ENCODE measurements at places on chromosomes 6 and 20.

GRCh38 chr6:1396952-1397868 lies 7.8 kb downstream of the FOXF2 start:
- no peak for DNase-seq

DNA sequence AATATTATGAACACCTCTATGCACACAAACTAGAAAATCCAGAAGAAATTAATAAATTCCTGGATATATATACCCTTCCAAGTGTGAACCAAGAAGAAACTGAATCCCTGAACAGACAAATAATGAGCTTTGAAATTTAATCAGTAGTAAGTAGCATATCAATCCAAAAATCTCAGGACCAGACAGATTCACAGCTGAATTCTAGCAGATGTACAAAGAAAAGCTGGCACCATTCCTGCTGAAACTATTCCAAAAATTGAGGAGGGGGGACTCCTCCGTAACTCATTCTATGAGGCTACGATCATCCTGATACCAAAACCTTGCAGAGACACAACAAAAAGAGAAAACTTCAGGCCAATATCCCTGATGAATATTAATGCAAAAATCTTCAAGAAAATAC lies 67.0 kb upstream of the PDE7B start:
- no peak for DNase-seq

- DNase-seq, result no peak
Observed at GRCh38 chr6:166834049-166834448, 122.3 kb downstream of the RNASET2 start.

DNA sequence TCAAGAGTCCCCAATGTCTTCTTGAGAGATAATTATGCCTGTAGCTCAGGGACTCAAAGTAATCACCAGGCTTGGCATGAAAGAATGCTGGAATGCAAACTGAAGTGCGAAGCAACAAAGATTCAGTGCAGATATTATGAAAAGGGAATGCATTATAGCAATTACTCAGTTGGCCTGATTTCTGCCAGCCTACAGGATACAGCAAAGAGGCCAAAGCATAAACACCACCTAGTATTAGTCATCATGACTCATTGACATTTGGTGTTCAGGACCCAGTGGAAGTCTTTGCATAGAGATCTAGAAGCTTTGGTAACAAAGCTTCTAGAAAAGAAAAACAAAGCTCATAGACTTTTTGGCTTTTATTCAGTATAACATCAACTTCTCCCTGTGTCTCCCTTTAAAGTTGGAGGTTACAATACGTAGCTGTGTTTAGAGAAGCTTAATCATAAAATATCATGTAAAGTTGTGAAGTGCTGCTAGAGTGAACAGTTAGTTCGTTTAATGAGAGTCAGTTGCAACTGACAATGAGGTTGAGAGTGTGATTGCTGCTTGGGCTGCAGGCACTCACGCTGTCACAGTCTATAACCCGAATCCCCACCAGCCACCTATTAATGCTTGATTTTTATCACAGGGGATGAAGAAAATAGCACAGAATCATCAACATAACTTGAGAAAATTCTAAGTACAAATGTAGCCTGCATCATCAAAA lies 932.7 kb downstream of the TFAP2A start:
- no peak for DNase-seq

GRCh38 chr6:1231941-1232340 lies 80.0 kb upstream of the FOXQ1 start:
- no peak for DNase-seq

DNA sequence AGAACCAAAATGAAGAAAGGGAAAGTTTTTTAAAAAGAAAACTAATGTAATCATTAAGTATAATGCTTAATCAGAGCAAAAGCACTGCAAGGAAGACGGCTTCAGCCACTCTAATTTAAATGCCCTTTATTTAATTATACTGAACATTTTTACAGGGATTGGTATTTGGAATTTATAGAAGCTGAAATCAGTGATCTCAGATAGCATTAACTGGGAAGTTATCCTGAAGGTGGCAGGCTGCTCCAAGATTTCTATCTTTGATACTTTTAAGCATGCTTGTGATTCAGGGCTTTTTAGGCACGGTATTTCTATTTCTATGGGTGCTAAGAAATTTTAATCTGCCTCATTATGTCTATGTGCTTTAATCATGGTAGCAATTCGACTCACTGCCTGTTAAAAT lies 1.3 kb upstream of the NDUFAF4 start:
- no peak for DNase-seq

DNA sequence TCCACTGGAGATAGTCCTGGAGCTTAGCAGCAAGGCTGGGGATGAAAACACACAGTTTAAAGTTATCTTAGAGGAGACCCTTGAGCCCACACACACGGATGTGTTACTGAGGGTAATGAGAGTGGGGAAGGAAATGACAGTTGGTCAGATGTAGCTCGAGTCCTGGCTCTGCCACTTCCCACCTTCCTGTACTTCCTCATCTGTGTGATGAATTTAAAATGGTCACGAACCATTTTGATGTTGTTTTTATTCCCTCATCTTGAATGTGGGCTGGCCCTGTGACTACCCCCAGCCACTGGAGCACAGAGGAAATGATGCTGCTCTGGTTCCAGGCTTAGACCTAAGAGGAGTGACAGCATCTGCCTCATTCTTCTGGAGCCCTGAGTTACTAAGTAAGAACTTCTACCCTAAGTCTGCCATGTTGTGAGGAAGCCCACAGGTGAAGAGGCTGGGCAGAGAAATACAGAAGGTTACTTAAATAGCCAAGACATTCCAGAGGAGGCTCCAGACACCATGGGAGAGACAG lies 141.2 kb downstream of the NRN1 start:
- no peak for DNase-seq

DNA sequence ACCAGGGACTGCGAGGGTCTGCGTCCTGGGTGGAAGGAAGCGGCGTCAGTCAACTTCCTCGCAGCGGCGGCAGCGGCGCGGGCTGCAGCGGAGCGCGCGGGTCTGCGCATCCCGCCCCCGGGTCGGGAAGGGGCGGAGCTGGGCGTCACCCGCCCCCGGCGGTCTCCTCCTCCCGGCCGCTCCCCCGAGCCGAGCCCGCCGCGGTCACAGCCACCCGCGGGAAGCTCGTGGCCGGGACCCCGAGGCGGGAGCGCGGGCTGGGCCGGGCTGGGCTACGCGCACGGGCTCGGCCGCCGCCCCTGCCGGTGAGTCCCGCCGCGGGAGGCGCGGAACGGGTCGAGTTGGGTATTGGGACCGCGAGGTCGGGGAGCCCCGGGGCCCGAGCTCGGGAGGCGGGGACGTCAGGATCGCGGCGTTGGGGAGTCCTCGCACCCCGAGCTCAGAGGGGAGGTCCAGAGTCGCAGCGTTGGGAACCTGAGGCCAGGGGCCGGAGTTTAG lies at the start of gene PAQR8:
PAQR8 (plus strand) TSS at position 207 of the 498 bp plus-strand sequence. CDS start 41,063 bp downstream, outside the sequence.
- peak; percentile 69 for DNase-seq

DNA sequence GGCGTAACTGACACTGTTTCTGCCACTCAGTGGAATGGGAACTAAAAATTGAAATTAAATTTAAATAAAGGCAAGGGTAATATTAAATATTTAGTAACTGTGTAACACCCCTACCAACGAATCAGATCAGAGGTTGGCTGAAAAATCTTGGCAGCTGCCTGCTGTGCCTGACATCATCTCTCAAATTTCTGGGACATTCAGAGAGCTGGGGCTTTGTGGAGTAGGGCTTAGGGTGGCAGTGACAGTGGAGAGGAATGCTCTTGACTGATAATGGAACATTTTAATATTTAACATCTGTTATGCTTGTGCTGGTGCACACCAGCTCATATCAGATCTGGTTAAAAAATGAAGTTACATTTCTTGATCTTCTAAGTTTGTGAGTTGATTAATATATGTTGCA lies 62.2 kb downstream of the RFPL4B start:
- no peak for DNase-seq

GRCh38 chr6:87251225-87251624 lies 71.2 kb upstream of the SMIM8 start:
- DNase-seq, result no peak

DNA sequence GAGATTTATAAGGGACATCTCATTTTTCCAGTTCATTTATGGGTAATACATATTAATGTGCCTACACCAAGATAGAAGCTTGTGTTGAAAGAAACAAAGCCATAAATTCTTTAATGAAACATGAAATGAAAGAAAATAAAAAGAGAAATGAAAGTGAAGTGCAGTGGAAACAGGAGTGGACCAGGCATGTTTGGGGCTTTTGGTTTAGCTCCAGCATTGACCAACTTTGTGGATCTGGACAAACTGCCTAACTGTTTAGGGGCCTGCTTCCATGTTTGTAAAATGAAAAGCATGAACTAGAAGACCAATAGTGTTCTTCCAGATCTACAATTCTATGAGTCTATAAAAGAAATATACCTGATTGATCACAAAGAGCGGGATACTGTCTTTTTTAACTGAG lies 124.9 kb downstream of the GJA10 start:
- no peak for DNase-seq

DNA sequence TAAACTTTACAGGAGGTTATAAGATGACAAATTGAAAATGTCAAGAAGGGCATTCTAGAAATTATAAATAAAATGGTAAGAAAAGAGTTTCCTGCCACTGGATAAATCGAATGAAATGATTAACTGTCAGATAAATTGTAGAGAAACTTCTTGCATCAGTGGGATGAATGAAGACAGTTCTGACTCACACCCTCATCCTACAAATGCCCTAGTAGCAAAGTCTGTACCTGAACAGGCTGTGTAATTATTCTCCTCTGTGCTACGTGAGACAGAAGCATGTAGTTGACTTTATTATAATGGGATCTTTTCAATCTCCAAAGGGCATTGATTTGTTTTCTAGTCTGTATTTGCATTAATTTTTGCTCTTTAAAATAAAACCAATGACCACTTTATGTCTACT lies 47.3 kb downstream of the IYD start:
- no peak for DNase-seq

DNA sequence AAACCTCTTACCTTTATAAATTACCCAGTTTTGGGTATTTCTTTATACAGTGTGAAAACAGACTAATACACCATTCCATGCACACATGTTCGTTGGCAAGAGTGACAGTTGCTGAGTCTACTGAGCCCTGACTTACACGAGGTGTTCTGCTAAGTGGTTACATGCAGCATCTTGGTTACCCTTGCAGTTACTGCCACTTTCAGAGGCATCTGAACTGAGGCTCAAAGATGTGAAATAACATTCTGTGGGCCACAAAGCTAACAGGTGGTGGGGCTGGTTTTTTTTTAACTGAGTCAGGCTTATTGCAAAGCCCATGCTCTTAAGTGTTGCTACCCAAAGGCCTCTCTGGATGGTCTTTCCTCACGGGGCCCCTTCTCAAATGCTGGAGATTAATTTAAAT lies 54.4 kb upstream of the GTSF1L start:
- DNase-seq, result no peak

DNA sequence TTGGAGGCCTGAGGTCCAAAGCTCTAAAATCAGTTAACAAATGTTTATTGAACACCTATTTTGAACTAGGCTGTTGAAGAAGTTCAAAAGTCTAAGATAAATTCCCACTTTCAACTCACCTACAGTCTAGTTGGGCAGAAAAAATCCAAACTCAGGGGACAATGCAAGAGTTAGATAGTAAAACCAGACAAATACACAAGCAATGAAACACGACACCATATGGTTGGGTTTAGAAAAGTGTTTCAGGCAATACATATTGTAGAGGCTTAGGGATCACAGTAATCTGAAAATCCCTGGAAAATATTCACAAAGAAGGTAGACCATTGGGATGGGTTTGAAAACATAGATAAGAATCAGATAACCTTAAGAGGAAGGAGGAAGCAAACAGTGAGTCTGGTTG lies 1.3 kb upstream of the CARMIL1 start:
- DNase-seq, result no peak

GRCh38 chr6:32192608-32193039 lies at the start of gene GPSM3:
Gene GPSM3 (minus strand): TSS chr6:32192643. CDS start chr6:32192513, 130 bp downstream.
- DNase-seq, result no peak

GRCh38 chr6:5478380-5478779 lies 217.1 kb downstream of the FARS2 start:
- no peak for DNase-seq

DNA sequence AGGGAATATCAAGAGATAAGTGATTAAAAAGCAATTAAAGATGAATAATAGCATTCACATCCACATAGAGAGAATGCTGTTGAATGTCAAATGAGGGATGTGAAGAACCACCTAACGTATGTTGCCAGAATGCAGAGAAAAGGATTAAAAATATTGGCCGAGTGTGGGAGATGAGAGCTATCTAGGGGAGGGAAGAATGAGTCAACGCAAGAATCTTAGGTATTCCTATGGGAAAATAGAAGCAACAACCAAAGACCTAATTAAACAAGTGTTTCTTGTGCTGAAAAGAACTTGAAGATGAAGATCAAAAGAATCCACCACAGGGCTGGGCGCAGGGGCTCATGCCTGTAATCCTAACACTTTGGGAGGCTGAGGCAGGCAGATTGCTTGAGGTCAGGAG lies 12.2 kb upstream of the RSPH3 start:
- no peak for DNase-seq

DNA sequence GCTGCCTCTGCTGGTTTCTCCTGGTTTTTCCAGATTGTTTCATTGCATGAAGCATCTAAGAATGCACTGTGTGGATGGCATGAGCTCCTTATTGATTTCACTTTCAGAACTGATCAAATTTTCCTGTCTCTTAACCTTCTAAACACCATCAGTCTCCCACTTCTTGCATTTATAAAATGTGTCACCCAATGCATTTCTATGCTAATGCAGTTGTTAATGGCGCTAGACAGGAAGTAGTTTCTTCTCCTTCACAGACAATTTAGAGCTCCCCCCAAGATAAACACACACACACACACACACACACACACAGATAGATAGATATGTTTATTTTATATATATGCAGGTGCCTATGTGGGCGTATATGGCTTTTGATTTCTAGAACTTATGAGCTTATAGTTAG lies 45.6 kb upstream of the FOXA2 start:
- DNase-seq, result no peak

- DNase-seq, result no peak
Observed at GRCh38 chr20:23316626-23317025, 34.0 kb upstream of the NXT1 start.

- DNase-seq, result no peak
Observed at GRCh38 chr6:42697268-42697655, 25.1 kb downstream of the PRPH2 start.

GRCh38 chr20:5039255-5039657 lies 37.9 kb upstream of the SLC23A2 start:
- no peak for DNase-seq

DNA sequence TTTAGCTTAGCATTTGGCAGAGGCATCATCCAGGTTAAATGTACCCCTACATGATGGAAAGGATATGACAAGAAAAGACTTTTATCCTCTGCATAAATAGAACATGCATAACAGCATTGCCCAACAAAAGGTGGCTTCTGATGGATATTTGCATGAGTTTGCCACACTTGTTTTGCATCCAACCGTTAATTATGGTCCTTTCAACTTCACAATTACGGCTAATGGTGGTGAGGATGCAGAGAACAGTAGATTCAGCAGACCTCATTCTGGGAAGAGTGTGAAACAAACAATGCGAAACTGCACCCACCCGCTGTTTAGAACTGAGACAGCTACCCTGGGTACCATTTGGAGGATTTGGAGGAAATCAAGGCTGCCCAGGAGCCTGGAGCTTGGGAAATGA lies 690.9 kb upstream of the CHD6 start:
- no peak for DNase-seq

Data from caudate nucleus (tissue), 63 donors.